Jurkat, Clone E6-1 (cell line): ENCODE measurements at places on chromosomes 1 and 21.

- no peak for DNase-seq
These were observed 20.2 kb downstream of the EXOC8 start for GRCh38 chr1:231317306-231318014.

- DNase-seq: no peak
These were observed 145.3 kb downstream of the PCBP3 start for GRCh38 chr21:45788637-45789506.

DNA sequence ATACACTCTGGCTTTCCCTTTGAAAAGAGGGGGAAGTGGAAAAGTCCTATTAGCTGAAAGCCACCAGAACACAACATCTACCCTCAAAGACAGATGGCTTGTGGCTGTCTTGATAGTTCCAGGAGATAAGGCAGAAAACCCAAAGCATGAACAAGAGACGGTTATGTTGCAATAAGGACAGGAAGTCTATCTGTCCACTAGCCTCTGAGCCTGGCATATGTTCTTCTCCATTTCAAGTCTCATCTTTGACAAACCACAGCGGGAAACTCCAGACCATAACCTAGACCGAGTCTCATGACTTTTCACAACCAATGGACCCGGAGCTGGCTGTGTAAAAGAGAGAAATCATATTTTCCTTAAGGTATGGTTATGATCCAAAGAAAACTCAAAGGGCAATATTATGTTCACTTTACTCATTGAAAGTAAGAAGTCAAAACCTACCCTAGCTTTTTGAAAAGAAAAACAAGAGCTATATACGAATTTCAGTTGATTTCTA, 33.8 kb downstream of the DUSP10 start:
- peak; percentile 95 for DNase-seq

- no peak for DNase-seq
These were observed 443.1 kb downstream of the TTLL7 start for GRCh38 chr1:83555871-83556270.

DNA sequence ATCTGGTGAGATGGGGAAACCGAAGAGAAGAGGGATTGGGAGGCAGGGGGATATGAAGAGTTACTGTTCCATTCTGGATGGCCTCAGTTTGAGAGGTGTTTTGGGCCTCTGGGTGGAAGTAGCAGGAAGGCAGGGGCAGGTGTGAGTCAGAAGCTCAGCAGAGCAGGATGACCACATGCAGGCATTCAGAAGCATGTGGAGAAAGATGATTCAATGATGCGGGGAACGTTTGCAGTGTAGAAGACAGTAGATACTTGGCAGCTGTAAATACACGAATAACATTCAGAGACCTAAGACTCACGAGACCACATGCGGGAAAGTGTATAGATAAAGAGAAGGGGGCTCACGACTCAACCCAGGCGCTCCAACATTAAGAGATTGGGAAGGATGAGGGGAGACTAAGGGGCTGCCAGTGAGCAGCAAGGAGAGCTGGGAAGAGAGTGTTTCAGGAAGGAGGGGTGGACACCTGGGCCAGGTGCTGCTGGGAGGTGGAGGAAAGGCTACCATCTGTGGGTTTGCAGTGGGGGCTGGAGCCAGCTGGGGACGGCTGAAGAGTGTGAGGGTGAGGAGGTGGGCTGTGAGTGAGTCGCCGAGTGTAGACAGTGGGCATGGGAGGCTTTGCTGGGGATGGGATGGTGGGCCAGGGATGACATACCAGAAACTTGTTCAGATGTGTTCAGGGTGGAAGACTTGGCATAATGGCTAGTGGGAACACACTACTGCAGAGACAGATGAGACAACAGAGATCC, 5.8 kb upstream of the EPS8L3 start:
- DNase-seq: no peak

DNA sequence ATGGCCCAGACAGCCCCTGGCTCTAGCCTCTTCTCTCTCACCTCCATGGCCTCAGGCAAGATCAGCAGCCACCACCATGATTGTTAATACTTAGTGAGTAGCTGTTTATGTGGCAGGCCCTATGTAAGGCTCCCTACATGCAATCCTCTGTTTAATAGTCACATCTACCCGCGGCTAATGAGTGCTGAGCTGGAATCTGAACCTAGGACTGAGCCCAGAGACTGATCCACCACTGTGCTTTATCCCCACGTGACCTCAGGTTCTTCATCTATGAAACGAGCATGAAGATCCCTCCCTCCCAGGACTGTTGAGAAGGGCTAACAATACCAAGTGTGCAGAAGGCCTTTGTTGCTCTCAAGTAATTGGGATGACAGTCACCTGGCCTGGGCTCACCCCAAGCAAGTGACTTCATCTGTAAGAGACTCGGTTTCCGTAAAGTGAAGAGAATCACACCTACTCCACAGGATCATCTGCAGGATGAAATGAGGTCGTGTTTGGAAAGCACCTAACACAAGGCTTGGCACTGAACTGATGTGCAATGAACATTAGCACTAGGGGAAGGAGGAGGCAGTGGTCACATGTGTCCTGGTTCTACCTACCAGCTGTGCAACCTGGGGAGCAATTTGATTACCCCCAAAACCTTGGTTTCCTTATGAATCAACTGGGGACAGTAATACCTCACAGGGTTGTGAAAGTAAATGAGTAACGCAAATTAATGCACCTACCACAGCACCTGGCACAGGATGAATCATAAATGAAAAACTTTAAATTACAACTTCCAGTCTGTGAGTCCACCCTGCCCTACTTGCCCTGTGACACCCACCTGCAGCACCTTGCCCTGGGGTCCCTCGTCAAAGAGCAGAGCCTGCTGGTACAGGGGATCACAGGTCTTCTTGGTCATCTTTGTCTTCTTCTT, 37.2 kb downstream of the RIMS3 start:
- DNase-seq: no peak

- no peak for DNase-seq
These were observed 5.6 kb upstream of the RGS4 start for GRCh38 chr1:163063610-163064009.

DNA sequence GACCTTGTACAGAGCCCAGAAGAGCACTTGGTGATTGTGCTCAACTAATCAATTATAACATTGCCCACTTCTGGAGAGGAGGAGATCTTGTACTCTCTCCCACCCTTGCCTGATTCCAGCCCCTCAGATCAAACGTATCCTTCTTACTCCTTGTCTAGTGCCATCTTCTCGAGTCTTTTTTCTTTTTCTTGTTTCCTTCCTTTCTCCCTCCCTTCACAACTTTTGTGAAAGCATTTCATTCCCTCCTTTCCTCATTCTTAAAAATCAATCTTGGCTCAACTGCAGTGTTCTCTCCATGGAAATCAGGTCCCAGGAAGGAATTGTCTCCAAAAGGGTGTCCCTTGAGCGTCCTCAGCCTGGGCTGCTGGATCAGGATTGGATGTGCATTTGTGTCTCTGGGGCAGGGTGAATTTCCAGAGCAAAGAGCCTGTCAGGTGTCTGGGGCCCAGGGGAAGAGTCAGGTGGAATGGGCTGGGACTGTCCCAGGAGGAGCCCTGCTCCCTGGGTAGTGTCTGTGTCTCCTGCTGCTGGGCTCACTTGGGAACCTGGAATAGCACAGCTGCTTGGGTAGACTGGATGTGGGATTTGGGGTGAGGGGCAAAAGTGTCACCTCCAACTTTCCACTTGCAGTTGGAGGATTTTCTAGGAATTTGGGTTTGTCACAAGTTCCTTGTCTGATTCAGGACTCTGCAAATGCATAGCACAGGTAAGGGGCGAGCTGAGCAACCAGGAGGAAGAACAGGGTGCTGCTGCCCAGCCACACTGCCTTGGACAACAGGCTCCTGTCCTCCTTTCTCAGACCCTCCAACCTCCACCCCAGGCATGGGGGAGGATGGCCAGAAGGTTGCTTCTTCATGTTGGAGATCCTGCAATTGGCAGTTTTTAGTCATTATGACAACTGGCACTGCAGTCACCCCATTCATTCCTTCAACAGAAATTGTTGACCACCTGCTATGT, 3.3 kb downstream of the SOX13 start:
- DNase-seq: no peak

- no peak for DNase-seq
These were observed 53.3 kb upstream of the SYT14 start for GRCh38 chr1:209884665-209885117.

DNA sequence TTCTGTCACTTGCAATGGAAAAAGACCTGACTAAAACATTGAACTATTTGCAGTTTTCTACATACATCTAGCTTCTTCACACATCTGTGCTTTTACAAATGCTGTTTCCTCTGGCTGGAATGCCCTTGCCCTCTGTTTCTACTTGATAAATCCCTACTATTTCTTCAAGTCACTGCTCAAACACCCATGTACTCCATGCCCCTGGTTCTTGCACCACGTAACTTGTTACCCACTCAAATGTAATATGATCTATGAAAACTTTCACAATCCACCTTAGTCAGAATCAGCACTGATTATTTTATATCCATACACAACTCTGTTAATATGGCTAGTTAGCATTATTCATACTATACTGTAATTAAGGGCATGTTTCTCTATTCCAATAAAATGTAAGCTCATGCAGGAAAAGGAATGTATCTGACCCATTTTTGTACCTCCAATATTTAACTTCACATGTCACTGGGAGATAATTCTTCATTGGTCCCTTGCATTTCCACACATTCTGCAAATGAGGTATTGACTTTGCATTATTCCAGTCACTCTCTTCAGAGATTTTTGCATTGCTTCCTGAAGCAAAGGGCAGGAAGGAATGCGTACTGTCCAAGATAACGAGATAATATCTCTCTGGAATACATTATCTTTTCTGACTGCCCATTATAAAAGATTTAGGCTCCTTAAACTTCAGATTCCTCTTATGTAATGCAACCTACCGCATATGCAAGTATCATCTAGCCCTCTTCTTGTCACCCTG, 158.3 kb downstream of the COL24A1 start:
- DNase-seq: no peak

- DNase-seq: no peak
These were observed 133.7 kb downstream of the PTPN14 start for GRCh38 chr1:214417545-214418210.

- no peak for DNase-seq
These were observed 6.7 kb downstream of the CHI3L2 start for GRCh38 chr1:111234258-111234657.

- no peak for DNase-seq
These were observed 119.3 kb downstream of the SIK1 start for GRCh38 chr21:43307677-43308070.

GRCh38 chr1:118944133-118944532, 44.0 kb downstream of the TBX15 start:
- DNase-seq: no peak

GRCh38 chr21:33207449-33208149, 22.1 kb upstream of the IFNAR2 start:
- no peak for DNase-seq

DNA sequence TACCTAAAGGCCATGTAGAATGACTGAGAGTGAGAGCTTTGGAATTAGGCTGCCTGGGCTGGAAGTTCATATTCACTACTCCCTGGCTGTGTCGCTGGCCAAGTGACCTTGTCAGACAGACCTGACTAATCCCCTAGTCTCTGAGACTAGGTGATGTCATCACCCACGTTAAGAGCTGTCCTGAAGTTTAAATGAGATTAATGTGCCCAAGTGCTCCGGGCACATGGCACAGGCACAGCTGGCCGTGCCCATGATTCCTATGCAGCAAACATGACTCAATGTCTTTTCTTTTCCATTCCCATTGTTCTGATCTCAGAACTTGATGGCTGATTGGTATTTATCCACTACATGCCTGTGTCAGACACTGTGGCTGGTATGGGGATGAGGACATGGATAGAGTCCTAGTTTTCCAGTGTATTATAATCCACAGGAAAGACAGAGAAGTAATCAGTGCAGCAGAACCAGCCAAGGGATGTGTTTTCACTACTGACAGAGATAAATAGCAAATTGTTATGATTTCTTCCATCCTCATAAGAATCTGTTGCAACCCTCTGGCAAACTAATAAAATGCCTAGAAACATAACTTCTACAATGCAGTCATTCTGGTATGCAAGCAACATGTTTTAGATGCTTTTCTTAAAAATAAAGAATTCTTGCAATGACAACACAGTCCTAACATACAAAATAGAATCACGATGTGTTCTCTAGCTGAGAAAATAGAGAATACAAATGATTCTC, 180.9 kb downstream of the PCP4 start:
- DNase-seq: no peak

- DNase-seq: no peak
These were observed 3.7 kb upstream of the CCN1 start for GRCh38 chr1:85576642-85577418.

- no peak for DNase-seq
These were observed 24.0 kb upstream of the GALNT2 start for GRCh38 chr1:230043081-230043480.

GRCh38 chr21:32099812-32100416, 178.9 kb downstream of the MIS18A start:
- peak; percentile 57 for DNase-seq

- DNase-seq: no peak
These were observed 17.3 kb downstream of the SLC6A9 start for GRCh38 chr1:44013949-44014348.

GRCh38 chr1:100422065-100422464, 69.8 kb downstream of the CDC14A start:
- no peak for DNase-seq

GRCh38 chr1:183609313-183609712, 19.1 kb upstream of the NCF2 start:
- DNase-seq: peak; percentile 27

DNA sequence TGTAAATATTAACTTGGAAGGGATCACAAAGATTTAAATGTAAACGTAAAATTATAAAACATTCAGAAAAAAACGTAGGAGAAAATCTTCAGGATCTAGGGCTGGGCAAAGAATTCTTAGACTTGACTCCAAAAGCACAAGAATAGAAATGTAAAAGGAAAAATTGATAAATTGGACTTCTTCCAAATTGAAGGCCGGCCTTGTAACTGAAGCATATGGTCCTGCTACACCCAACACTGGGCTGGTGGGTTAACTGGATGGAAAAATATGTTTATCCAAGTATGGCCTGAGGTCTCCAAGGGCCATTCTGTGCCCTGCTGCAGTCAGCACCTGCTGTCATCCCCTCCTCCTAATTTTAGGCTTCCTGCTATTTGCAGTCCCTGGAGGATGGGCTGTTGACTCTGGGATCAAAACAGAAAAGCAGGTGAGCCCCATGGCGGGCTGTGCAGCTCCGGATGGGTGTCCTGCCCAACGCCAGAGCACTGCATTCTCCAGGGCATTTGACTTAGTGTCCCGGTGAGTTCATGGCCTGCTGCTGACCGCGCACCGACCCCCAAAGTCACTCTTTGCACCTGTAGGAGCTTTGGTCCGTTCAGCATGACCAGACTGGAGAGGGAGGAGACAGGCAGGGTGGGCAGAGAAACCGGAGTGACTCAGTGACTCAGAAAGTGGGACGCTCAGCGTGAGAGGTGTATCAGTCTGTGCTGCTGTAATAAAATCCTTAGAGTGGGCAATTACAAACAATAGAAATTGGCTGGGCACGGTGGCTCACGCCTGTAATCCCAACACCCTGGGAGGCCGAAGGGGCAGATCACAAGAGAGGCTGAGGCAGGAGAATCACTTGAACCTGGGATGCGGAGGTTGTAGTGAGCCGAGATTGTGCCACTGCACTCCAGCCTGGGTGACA, 6.1 kb upstream of the AIRE start:
- no peak for DNase-seq

GRCh38 chr1:65209005-65209885, 61.2 kb downstream of the AK4 start:
- DNase-seq: no peak

GRCh38 chr1:46749921-46750404, 31.0 kb upstream of the EFCAB14 start:
- no peak for DNase-seq
